ENCODE measurements at places on chromosomes 7 and 10.
A peak's percentile ranks its signal among the peaks of the same experiment; 100 is the strongest.

DNA sequence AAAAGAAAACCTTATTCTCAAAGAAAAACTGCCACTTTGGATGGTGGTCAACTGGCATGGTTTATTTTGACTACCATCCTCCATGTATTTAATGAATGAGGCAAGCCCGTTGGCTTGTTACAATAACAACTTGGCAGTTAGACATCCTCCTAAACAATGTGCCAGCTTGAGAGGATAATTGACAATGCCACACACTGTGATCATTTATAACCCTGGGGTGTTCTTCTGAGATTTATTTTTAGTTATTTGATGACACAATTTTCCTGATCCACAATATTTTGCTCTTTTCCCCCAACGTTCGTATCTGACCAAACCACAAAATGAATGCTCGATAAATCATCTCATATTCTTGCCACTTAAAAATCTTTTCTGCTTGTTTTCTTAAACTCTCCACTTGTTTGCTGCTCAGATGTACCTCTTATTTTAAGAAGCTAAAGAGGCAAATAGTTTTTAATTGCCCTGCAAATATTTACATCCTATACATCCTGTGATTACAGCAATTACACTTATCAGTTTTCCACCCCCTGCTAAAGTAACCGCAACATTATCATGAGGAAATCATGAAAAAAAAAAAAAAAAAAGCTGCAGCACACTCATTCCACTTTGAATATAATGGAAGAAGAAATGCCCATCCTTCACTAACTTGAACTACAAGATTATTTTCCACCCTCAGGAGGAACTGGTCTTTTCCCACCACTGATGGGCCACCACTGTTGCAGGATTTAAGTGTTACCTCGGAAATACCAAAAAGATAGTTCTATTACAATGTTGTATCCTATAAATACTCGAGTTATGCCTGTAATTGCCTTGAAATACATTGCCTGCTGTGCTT lies 119.9 kb downstream of the MBL2 start:
- no peak for DNase-seq

GRCh38 chr7:75642810-75643486 lies 95.8 kb downstream of the HIP1 start:
- peak; percentile 69 for DNase-seq

GRCh38 chr7:155536451-155536850 lies 9.9 kb downstream of the CNPY1 start:
- no peak for DNase-seq

- DNase-seq: no peak
Measured at GRCh38 chr7:157969995-157970394, 617.6 kb downstream of the PTPRN2 start.

- no peak for DNase-seq
Measured at GRCh38 chr10:43061760-43062159, 15.1 kb upstream of the RET start.

GRCh38 chr7:80472491-80473200 lies 39.2 kb downstream of the GNAT3 start:
- no peak for DNase-seq

GRCh38 chr10:103106539-103106938 lies 86.5 kb downstream of the NT5C2 start:
- DNase-seq: no peak

GRCh38 chr7:28062197-28062991 lies 118.2 kb downstream of the JAZF1 start:
- DNase-seq: peak; percentile 75

DNA sequence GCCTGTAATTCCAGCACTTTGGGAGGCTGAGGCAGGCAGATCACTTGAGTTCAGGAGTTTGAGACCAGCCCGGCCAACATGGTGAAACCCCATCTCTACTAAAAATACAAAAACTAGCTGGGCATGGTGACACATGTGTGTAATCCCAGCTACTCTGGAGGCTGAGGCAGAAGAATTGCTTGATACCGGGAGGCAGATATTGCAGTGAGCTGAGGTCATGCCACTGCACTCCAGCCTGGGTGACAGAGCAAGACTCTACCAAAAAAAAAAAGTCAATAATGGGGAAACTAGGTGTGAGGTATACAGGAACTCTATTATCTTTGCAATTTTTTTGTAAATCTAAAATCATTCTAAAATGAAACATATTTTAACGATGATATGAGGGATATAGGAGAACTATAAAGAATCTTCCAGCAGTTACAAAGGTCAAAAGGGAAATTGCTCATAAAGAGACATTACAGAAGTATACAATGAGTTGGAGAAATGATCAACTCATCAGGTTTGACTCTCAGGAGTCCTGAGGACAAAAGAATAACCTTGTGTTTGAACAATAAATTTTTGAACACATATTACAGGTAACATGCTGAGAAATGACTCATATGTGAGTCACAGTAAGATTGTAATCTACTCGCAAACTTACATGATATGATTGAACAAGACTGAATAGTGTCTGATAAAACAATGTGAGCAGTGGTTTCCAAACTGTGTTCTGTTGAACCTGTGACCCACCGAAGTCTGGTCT lies 272.6 kb downstream of the FGFR2 start:
- no peak for DNase-seq

DNA sequence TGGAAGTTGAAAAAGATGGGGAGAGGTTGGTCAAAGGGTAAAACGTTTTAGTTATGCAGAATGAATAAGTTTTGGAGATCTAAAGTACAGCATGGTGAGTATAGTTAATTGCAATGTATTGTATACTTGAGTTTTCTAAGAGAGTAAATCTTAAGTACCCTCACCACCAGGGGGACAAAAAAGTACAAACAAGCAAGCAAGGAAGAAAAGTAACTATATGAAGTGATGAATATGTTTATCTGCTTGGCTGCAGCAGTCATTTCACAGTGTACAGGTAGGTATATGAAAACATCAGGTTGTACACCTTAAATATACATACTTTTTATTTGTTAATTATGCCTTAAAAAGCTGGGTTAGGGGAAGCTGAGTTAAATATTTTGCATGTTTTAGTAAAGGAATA lies 157.3 kb downstream of the PCLO start:
- DNase-seq: no peak

DNA sequence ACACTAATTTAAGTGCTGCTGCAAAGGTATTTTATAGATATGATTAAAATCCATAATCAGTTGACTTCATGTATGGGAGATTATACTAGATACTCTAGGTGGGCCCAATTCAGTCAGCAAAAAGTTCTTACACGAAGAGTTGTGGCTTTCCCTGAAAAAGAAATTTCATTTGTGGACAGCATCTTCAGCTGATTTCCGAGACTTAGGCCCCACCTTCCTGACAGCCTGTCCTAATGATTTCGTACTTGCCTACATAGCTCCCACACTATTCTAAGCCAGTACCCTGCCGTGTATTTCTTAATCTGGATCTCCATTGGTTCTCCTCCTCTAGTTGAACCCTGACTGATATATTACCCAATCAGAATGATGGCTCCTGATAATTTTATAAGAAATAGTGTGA lies 297.9 kb downstream of the EXOC4 start:
- no peak for DNase-seq

DNA sequence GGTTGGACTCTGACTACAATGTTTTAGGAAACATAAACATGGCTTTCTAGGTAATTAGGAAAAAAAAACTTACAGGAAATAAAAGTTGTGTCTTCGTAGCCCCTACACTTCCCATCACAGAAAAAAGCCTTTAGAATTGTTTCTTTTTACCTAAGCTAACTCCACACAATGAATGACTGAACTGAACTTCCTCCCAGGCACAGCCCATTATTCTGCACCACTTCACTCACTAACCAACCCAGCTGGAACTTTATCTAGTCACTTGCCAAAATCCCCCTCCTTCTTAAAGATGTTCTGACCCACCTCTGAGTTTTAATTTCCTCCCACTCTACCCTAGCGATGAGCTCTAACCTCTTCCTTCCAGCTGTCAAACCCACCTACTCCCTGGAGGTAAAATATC lies 91.7 kb upstream of the MEOX2 start:
- no peak for DNase-seq

GRCh38 chr10:61900829-61901792 lies at the start of gene ARID5B:
Gene ARID5B (plus strand): TSS chr10:61901699. CDS start chr10:61901710, 11 bp downstream.
- peak; percentile 60 for DNase-seq

GRCh38 chr7:85021101-85021704 lies 165.7 kb downstream of the SEMA3D start:
- no peak for DNase-seq

DNA sequence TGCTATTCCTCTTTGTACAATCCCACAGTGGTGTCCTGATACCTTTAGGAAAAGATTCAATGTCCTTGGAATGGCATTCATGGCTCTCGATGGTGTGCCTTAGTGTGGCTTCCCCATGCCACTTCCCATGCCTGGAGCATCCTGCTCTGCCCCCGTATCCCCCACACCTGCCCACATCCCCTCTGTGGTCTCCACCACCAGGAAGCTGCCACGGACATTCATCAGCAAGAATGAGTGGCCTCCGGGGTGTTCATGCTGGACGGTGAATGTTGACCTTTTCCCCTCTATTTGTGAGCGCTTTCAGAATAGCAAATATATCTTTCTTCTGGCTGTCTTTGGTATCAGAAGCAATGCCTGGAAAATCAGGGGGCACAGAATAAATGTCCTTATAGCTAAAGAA lies 262.0 kb upstream of the NRP1 start:
- DNase-seq: no peak

DNA sequence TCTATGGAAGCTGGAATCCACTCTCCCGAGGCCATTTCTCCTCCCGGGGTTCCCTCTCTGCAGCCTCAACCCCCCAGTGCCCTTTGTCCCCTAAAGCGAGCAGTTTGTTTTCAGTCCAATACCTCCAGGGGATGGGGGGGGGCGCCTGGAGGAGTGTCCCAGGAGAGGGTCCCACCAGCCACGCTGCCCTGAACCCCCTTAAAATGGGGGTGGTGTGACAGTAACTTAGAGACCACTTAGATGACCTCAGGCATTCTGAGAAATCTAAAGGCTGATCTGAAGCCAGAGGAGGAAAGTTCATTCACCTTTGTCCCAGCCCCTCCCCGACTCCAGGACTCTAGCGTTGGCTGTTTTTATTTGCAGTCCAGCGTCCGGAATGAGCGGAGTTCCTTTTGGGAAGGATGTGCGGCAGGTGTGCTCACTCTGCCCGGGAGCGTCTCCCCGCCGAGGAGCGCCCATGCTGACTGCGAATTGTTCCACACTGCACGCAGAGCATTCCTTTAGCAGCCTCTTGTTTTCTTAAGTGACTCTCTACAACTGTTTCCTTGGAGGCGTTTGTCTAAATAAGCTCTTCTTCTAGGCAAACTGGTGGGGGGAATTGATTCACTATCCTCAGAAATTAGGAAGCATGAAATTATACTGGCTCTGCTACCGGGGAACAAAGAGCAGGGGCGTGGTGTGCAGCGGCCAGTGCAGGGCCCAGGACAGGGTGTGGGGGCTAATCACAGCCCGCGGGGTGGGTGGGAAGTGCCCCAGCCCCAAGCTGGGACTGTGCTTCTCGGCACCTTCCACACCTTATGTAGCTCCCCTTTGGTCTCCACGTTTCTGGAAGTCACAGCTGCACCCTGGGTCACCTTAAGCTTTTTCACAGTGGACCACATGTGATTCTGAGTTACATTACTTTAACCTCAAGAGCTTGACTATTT lies 46.3 kb downstream of the SYPL1 start:
- no peak for DNase-seq

DNA sequence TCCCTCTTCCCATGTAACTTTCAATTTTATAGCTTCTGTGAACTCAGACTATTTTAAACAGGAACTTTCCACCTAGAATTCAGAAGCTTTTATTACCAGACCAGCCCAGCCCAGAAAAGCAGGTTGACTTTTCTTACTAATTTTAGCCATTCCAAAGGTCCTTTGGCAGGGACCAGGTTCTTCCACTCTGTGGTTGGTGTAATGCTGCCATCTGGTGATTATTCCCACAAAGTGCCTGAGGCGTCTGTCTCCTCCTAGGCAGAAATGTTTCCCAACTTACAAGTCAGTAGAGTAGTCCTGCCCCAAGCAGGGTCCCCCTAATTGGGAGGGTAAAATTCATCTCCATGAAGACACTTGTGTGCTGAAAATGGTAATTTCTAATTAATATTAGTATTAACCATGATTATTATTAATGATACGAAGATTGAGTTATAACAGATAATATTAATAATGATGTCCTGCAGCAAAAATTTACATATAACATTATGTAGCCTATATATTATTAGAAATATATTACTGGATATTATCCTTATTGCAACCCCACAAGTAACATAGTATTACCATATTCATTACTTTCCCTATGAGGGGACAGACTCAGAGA lies 53.0 kb upstream of the PPP1R17 start:
- DNase-seq: no peak

GRCh38 chr10:94443549-94443948 lies 41.2 kb downstream of the TBC1D12 start:
- no peak for DNase-seq

DNA sequence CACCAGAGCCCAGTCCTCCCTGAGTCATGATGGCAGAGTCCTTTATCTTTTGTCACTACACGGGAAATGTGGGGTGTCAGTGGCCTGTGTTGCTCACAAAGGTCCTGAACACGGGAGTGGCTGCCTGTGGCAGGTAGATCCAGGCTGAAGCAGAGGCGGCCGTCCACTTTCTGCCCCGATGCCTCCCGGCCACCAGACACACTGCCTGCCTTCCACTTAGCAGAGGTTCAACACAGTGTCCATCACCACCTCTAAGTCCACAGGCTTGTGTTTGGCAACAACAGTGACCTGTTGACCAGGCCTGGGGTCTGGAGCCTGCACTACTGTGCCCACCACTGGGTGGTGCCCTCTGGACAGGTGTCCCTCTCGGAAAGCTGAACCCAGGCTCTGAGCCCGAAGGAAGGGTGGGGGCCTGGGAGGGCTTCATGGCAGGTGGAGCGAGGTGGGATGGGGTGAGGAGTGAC lies 49.9 kb upstream of the CAMK2B start:
- no peak for DNase-seq

GRCh38 chr7:95045236-95045923 lies 138.0 kb downstream of the PPP1R9A start:
- DNase-seq: no peak

- no peak for DNase-seq
Measured at GRCh38 chr10:78451592-78451991, 417.9 kb downstream of the RPS24 start.

- DNase-seq: no peak
Measured at GRCh38 chr7:45920502-45921380, at the start of gene IGFBP3. Gene IGFBP3 (minus strand): TSS chr7:45921272. CDS start chr7:45921140, 132 bp downstream.

DNA sequence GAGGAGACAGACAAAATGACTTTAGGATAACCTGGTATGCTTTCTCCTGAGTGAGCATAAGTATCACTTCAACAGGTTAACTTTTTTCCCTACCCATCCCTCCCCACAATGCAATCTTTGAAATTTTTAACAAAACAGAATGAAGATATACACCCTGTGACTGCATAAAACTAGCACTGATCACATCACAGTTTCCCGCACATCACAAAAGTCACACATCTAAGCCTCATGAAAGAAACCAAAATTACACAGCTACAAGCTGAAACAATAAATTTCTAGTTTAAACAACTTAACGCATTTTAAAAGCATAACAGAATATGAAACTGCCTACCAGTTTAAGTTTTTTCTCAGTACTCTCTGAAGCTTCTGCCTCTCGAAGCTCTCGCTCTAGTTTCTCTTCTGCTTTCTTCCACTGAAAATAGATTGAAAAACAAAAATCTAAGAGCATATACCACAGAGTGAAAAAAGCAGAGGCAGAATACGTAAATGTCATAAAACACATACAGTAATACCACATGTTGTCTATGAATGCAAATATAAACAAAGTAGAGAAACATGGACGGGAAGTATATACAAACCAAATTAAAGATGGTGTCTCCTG lies 18.1 kb downstream of the NOC3L start:
- no peak for DNase-seq

All from activated CD4-positive, alpha-beta T cell treated with anti-CD3 and anti-CD28 coated beads, Interleukin-2, amount 50 U/mL, for 48 hours (primary cell).